ENCODE measurements at places on chromosomes 7 and 10.

DNA sequence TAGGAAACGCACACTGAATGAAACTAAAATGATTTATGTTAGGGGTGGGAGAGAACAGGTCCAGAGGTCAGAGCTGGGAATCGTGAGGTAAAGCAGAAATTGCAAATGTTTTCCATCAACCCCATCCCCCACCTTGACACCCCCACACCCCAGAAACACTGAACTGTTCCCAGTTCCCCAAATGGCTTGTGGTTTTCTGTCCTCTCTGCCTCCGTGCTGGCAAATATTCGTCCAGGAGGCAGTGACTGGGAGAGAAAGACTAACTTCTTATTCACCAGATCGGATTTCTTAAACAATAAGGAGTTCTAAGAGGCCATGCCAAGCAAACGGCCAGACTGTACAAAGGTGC is 730 bp upstream of the RASSF4 start:
- no peak for ATAC-seq

DNA sequence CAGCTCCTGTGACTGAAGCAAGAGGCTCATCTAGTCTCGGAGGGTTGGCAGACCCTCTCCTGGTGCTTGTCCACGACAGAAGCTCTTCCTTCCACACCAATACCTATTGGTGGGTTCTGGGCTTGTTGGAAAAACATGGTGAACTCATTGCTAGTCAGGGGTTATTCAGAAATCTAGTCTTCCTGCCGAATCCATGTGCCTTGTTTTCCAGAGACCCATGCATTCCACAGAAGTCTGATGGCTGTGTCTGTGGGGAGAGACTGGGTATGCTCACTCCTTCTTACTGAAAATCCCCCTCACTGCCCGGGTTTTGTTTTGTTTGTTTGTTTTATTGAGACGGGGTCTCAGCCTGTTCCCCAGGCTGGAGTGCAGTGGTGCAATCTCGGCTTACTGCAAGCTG is 138.3 kb downstream of the DNAJB6 start:
- no peak for ATAC-seq

DNA sequence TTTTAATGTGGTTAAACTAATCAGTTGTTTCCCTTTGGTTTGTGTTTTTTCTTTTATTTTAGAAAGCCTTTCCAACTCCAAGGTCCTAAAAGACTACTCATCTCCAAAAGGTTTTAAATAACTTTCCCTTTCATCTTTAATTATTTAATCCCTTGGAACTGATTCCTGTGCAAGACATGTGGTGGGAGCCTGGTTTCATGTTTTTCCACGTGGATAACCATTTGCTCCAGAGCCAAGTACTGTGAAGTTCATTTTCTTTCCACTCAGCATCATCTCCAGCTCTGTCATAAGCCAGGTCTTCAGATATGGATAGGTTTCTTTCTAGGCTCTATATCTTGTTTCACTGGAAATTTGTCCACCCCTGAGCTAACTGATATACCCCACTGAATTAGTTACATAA is 16.7 kb downstream of the PPP1R3C start:
- no peak for ATAC-seq

DNA sequence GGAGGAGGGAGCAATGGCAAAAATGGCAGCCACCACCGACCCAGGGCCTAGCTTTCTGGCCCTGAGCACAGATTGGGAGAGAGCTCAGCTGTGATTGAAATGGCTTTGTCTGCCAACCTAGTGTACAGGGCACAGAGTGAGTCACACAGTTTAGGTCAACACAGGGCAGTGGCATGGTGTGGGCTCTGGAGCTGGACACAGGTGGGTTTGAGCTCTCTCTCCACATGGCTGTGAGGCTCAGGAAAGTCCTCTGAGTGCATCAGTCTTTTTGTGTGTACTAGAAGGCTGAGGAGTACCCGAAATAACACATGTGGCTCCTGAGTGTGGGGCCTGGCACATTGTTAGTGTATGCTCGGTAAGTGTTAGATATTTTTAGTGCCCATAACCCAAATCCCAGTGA is 60.2 kb upstream of the LOXL4 start:
- no peak for ATAC-seq

DNA sequence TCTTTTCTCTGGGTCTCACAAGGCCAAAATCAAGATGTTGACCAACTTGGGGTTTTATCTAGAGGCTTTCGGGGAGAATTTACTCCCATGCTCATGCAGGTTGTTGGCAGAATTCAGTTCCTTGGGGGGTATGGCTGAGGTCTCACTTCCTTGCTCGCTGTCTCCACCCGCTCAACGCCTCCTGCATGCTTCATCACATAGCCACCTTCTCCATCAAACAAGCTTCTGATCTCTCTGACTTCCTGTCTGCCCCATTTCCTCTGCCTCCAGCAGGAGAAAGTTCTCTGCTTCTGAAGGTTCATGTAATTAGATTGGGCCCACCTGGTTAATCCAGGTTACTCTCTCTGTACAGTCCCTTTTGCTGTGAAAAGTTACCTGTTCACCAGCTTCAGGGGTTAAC is 179.1 kb upstream of the FZD1 start:
- no peak for ATAC-seq
